ENCODE measurements at places on chromosomes 6 and 20.
A peak's percentile ranks its signal among the peaks of the same experiment; 100 is the strongest.

DNA sequence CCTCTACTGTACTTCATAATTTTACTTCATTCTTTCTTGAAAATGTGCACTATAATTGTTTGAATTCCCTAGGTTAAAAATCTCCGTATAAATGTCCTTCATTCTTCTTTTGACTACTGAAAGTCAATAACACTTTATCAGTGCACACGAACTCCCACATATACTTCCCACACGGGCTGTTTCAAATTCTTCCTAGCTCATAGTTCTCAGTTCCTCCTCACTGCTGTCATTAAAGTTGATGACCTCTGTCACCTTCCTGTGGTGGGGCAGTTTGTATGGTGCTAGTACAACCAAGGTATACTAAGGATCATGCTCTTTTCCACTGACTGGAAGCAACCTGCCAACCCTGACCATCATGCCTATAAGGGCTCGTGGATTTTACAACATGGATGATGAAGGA, 40.0 kb upstream of the CD2AP start:
- no peak for DNase-seq

DNA sequence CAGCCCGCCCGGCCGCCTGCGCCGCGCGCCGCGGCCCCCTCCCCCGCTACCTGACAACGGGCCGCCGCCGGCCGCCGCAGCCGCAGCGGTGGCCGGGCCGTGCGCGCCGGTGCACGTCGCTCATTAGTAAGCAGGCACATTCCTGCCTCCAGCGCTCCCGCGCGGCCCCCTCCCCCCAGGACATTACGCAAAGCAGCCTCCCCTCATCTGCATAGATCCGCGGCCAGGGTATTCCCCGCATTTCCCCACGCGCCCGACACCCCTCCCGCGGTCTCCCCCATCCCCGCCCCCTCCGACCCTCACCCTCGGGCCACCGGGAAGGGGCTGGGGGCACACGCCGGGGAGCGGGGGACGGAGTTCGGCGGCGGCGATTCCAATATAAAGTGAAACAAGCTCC, at the start of gene HIVEP2:
Gene HIVEP2, minus strand, starts transcription at position 128 of the 397 bp plus-strand sequence. CDS start 170,438 bp downstream, outside the sequence.
- peak; percentile 80 for DNase-seq

DNA sequence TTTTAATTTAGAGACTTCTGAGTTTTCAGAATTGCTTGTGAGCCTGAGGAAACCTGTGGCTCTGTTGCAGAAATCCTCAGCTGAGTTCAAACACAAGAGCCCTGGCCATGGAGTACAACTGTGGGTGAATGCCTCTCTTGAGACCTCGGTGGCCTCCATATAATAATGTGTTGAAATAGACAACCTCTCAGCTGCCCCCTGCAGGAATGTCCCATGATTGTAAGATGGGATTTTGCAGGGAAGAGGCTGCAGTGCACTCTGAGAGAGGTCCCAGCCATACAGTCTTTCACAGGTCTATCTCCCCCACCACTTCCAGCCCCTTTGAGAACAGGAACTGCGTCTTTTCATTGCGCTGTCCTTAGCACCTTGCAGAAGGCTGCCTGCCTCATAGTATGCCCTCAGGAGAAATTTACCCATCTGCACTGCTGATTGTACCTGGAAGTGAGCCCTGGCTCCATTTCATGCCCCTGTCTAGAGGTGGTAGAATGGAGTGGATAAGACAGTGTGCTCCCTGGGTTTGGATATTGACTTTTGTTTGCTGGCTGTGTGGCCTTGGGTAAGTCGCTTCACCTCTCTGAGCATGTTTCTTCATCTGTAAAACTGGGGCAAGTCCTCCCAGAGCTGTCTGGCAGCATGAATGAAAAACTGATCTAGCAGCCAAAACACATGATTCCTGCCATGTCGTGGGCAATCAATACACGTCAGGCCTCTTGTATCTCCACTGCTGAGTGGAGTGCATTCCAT, 16.8 kb upstream of the CDH22 start:
- peak; percentile 71 for DNase-seq

- no peak for DNase-seq
Measured at GRCh38 chr20:2991532-2991931, 51.9 kb upstream of the GNRH2 start.

DNA sequence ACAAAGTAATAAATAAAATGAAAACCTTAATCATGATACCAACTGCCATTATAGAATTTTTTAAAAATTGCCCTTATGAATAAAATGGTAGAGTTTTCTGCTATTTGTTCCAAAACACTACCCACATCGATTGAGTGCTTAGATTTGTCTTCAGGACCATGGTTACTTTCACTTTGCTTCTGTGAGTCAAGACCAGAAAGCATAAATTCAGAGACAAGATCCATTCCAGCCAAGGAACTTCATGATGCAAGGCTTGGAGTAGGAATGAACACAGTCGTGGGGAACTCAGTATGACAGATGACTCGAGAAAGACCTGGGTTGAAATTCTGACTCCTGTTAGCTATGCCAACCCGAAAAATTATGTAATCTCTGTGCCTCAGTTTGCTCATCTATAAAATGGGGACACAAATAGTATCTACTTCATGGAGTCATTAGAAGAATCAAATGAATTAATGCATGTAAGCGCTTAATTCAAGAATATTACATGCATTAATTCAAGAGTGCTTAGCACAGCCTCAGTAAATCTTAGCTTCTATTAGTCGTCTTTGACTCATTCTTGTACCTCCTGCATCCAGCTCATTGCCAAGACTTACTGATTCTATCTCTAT, 72.5 kb upstream of the MYLIP start:
- no peak for DNase-seq

DNA sequence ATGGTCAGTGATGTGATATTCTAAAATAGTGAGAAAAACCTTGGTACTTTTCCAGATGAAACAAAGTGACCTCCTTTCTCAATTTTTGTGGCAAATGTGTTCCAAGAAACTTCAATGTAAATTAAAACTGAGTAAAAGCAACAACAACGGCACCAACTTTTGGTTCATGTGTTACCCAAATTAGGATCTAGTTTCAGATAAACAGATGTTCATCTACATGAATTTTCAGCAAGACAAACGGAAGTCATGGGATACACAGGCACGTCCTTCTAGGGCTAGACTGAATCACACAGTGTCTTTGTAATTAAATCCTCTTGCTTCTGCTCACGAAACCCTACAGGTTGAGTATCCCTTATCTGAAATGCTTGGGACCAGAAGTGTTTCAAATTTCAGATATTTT, 915.2 kb downstream of the TFAP2A start:
- no peak for DNase-seq

GRCh38 chr6:53513519-53513966, 31.4 kb downstream of the GCLC start:
- no peak for DNase-seq

DNA sequence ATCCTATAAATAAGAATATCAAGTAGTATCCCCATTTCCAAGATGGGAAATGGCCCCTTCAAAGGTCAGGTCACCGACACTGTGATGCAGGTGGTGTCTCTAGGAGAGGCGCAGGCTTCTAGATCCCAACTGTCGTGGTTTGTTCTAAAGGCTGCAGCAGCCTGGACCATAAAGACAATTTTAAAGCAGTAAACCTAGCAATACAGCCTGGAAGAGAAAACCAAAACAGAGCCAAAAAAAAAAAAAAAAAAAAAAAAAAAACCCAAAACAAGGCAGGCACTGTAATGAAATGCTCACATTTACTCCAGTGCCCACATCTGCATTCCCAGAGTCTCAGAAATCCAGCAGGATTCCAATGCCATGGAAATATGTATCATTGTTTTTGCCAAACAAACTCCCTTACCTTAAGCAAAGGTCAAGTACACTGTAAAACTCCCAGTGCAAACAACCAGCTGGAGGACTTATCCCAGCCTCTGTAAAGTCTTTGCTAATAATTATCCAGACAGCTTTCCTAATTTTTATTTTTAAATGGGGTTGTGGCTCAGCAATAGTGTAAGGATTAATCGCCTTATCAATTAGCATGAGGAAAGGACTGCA, 98.2 kb downstream of the PSMG4 start:
- DNase-seq = no peak

- peak; percentile 51 for DNase-seq
Measured at GRCh38 chr20:36273414-36274180, 32.5 kb upstream of the DLGAP4 start.

- no peak for DNase-seq
Measured at GRCh38 chr20:24402188-24402587, 67.2 kb upstream of the SYNDIG1 start.

GRCh38 chr20:51625105-51625504, 82.6 kb upstream of the NFATC2 start:
- no peak for DNase-seq

- DNase-seq = no peak
Measured at GRCh38 chr6:54493138-54493537, 184.9 kb downstream of the TINAG start.

Measured in SK-N-SH (cell line).